NCI-H748 treated with DMSO at 0.1 percent for 48 hours (cell line): ENCODE measurements at places on chromosomes 6 and 20.
A peak's percentile ranks its signal among the peaks of the same experiment; 100 is the strongest.

- DNase-seq: peak; percentile 45
Observed at GRCh38 chr6:148200293-148200692, 142.3 kb upstream of the SASH1 start.

GRCh38 chr6:41426438-41426851 lies 91.0 kb downstream of the NCR2 start:
- no peak for DNase-seq

GRCh38 chr6:158507174-158507573 lies 52.7 kb upstream of the TMEM181 start:
- DNase-seq: no peak

DNA sequence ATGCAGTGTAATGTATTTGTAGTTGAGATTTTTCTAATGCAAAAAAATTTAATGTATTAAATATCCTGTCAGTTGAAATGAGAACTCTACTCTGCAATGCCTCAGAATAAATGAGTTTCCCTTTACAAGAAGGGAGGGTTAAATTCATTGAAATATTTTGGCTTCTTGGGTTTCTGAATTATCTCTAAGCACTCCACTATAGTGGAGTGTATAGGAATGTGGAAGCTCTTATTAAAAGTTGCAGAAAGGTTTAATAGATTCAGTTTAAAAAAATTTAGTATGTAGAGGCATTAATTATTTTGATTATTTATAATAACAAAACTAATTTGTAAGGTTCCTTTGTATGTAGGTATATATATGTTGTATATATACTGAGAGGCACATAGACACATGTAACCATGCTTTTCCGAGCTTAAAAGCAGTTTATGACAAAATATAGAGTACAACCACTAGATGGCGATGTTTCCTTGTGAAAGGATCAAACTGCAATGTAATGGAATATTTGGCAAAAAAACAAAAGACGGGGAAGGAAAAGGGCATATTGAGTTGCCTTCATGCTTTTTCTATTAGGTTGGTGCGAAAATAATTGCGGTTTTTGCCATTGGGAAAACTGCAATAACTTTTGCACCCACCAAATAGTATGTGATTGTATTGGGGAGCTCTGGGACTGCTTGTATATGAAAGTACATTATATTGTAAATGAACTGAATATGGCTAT lies 144.2 kb downstream of the MYO6 start:
- peak; percentile 70 for DNase-seq

GRCh38 chr6:113328886-113329381 lies 528.2 kb upstream of the MARCKS start:
- DNase-seq: no peak

GRCh38 chr20:38839563-38839962 lies 34.1 kb downstream of the PPP1R16B start:
- DNase-seq: no peak

GRCh38 chr6:100289285-100289684 lies 175.4 kb downstream of the SIM1 start:
- no peak for DNase-seq

- no peak for DNase-seq
Observed at GRCh38 chr20:50221501-50222308, 31.1 kb downstream of the CEBPB start.

DNA sequence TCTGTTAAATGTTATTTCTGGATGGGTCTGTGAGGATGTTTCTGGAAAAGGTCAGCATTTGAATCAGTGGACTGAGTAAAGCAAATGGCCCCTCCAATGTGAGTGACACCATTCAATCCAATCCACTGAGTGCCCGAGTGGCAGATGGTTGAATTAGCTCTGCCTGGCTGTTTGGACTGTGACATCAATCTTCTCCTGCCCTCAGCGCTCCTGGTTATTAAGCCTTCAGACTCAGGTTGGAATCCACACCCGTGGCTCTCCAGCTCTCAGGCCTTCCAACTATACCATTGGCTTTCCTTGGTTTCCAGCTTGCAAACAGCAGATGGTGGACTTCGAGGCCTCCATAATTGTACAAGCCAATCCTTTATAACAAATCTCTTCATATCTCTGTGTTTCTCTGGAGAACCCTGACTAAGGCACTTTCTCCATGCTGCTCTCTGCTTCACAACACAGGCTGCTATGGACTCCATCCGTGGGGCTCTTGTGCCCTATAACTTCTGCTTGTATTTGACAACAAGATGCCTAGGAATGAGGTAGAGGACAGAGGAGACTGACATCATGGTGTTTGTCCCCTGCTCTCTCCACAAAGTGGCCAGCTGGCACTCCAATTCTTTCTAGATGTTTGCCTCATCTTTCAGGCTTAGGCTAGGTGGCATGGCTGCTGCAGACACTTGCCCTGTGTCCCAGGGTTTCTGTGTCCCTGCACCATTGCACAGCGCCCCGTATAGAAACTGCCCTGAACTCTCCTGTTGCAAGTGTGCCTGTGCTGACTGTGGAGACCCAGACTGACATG lies 4.8 kb upstream of the CSTL1 start:
- DNase-seq: no peak

DNA sequence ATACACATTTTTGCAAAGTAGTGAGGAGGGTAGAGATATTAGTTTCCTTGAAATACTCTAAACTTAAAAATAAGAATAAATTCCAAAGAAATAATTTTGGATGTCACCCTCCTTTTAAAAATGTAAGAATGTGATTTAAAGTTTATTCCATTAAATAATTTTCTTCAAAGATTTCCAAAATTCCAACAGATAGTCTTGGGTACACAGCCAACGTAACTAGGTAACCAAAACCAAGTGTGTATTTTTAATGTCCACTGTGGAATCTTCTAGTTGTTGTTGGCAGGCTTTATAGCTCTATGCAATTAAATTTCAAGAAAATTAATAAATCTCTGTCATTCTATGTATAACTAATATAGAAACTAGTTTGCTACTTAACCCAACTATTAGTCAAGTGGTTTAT lies 101.3 kb downstream of the COL21A1 start:
- no peak for DNase-seq

GRCh38 chr20:62328684-62329388 lies 26.0 kb downstream of the ADRM1 start:
- DNase-seq: no peak

DNA sequence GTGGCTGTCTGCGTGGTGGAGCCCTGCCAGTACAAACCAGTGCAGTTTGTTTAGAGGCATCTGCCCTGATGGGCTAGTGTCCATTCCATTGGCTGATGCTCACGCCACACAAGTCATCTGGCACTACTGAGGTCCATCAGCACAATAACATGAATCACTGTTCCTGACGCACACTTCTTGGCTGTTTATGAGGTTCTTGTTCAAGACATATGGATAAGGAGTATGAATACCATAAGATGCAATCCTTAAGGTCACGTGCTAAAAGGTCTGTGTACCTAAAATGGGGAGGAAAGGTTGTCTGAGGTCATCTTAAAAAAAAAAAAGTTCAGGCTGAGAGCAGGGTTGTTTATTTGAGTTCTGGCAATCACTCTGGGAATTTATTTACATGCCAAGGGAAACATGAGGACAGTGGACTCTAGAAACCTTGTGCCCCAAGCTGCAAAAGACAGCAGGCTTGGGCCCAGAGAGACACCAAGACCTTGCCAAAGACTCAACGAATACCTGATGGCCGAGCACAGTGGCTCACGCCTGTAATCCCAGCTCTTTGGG lies 54.1 kb upstream of the SHLD1 start:
- no peak for DNase-seq

DNA sequence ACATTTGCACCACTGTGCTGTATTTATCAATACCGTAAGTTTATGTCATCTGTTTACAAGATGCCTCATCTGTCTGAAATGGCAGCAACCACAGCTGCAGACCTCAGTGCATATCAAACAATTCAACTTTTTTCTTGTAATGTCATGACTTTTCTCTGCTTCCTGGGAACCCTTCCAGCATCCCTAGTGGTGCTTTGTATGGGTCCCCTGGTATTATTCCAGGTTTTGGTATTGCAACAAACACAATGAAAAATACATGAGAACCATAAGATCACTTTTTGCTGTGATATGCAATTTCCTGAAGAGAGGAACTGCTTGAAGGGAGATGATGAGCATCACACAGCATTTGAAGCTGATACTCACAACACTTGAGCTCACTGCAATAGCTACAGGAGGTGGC lies 12.0 kb upstream of the TXNDC5 start:
- no peak for DNase-seq

GRCh38 chr20:45283551-45284057 lies 23.0 kb upstream of the RBPJL start:
- no peak for DNase-seq

DNA sequence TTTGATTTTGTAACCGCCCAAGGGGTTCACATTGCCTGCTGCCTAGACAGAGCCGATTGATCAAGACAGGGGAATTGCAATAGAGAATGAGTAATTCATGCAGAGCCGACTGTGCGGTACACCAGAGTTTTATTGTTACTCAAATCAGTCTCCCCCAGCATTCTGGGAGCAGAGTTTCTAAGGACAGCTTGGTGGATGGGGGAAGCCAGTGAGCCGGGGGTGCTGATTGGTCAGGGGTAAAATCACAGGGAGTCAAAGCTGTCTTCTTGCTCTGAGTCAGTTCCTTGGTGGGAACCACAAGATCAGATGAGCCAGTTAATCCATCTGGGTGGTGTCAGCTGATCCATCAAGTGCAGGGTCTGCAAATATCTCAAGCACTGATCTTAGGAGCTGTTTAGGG lies 60.0 kb upstream of the EZR start:
- no peak for DNase-seq

GRCh38 chr6:52972989-52973388 lies 22.1 kb downstream of the GSTA4 start:
- no peak for DNase-seq

GRCh38 chr6:168452685-168453377 lies 11.8 kb downstream of the SMOC2 start:
- no peak for DNase-seq

DNA sequence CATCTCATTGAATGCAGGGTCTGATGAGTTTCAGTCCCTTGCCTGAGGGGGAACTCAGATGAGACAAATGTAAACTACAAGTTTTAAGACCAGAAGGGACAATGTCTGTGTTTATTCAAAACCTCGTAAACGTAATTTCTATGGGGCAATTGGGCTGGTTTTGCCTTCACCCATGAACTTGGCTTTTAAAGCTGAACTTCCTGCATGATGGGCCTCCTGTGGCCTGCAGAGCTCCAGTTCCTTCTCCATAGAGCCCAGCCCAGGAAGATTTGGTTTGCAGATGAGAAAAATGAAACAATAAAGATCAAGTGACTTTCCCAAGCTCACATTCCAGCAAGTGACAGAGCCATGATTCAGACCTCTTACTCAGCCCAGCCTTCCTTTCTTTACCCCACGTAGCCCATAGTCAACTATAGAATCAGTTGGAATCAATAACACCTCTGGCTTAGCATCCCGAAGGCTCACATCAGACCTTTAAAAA lies 612.3 kb downstream of the UTRN start:
- no peak for DNase-seq

- peak; percentile 74 for DNase-seq
Observed at GRCh38 chr6:18997375-18997826, 610.3 kb downstream of the RNF144B start.

- DNase-seq: no peak
Observed at GRCh38 chr20:57294550-57294949, 28.1 kb upstream of the BMP7 start.

DNA sequence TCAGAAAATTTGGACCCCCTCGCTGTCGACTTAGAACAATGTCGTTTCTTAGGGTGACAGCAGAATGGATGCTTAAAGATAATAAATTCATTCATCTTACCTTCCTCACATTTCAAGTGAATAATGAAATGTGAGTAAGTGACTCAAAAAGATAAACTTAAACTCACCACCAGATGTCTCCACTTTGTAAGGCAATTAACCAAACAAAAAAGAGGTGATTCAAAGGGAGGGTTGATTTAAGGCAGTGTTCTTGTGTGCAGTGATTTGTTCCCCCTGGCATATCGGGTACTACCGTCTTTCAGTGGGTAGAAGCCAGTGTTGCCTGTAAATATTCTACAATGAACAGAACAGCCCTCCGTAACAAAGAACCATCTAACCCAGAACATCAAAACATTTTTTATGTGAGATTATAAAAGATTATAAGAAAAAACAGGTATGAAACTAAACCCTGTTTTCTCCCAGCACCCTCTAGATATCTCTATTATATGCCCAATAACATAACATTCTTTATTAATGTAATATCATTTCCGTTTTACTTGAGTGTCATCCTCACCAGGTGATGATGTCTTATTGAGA lies 589.7 kb downstream of the CBLN4 start:
- DNase-seq: peak; percentile 5

- no peak for DNase-seq
Observed at GRCh38 chr20:23746321-23746720, 4.4 kb downstream of the CST1 start.

- no peak for DNase-seq
Observed at GRCh38 chr6:64520050-64520449, 884.4 kb downstream of the PHF3 start.

DNA sequence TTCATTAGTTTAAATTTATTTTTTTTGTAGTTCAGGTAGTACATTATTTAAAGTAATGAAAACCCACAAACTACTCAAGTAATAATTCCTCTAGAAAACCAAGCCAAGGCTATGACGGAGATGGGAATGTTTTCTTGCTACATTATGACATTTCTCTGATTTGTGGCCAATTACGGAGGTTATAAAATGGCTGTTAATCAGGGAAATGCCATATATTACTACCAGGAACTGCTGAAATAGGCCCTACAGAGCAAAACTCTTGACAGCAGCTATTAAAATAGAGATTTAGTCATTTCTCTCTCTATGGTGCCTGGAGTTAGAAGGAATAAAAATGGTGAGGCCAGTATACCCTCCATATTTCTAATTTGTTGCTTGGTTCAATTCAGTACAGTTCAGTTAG lies 280.0 kb downstream of the ARHGAP18 start:
- no peak for DNase-seq

DNA sequence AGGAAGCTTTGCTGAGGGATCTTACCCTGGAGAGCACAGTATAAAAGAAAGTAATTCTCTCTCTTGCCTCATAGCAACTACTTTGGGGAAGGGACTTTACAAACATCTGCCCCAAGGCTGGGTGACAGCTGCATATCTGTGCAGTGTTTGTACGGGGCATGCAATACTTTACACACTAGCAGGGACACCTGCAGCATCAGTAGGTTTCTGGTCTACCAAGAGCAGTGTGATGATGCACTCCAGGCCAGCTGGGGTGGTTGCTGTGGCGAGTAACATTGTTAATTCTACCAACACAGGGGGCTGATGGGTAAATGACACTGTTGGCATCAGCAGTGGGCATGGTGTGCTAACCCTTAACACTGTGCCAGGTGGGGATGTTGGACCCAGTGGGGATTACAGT lies 48.0 kb downstream of the ADTRP start:
- no peak for DNase-seq

GRCh38 chr20:47686545-47686944 lies 98.7 kb downstream of the SULF2 start:
- DNase-seq: no peak

GRCh38 chr6:47729019-47729418 lies 30.6 kb downstream of the ADGRF4 start:
- DNase-seq: no peak

DNA sequence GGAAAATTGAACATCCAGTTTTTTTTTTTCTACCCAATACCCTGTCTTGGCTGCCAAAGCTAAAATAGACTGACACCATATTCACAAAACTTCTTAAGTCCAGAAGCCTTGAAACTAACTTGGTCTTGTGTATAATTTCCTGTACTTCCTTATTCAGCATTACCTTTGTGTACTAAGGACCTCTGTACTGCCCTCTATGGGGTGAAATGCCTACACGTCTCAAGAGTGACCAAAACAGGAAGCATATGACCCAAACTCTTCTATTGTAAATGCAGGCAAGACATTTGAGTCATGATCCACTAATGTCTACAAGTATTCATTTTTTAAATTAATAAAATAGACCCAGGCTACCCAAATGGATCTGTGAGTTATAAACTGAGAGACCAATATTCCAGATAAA lies 50.4 kb downstream of the HMGCLL1 start:
- no peak for DNase-seq
